ENCODE measurements at places on chromosomes 2 and 18. TPM values are rescaled to one million over a fixed set of nuclear protein-coding genes. Genes with fewer than 3 reads are reported as not detected.
A peak's percentile ranks its signal among the peaks of the same experiment; 100 is the strongest.

Gene INO80C
- polyA plus RNA-seq = 35.9 TPM

Gene IL36B
- not detected for polyA plus RNA-seq

- H3K36me3 ChIP-seq = peaks cover 43% of the 10 kb centered on the region
- H3K27ac ChIP-seq = no peak overlapping the region
- H3K4me1 ChIP-seq = peaks cover 35% of the 10 kb centered on the region
- H3K4me3 ChIP-seq = no peak overlapping the region
- no peak for DNase-seq
Observed at GRCh38 chr2:218582076-218582475, 13.4 kb downstream of the CNOT9 start.

Gene CPO
- 0.33 TPM for polyA plus RNA-seq

DNA sequence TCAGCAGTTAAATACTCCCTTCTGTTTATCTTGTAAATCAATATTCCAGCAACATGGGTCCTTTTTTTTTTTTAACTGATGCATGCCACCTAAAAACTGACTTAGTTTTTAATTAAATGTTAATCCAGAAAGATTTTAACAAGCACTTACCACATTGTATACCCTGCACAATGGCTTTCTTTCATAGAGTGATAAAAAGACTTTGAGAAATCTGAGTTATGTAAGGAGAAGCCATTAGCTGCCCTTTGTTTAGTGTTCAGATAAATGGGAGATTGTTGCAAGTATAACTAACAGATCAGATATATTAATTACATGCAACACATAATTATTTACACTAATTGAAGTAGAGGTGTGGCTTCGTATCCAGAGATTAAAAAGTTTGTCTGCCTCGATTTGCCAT lies 22.7 kb upstream of the NFATC1 start:
- no peaks in the 10 kb centered on the region for H3K27me3 ChIP-seq
- no peak for DNase-seq
- peaks cover 62% of the 10 kb centered on the region for H3K36me3 ChIP-seq
- H3K4me1 ChIP-seq = no peaks in the 10 kb centered on the region
- no peak overlapping the region for H3K27ac ChIP-seq

Gene AKAIN1
- not detected for polyA plus RNA-seq

Gene ORC2
- polyA plus RNA-seq = 6.8 TPM

GRCh38 chr18:5376986-5377385 lies 81.5 kb upstream of the ZBTB14 start:
- DNase-seq = no peak
- no peak overlapping the region for H3K27ac ChIP-seq
- no peaks in the 10 kb centered on the region for H3K36me3 ChIP-seq

- DNase-seq = no peak
- no peak overlapping the region for H3K4me3 ChIP-seq
- H3K4me1 ChIP-seq = peaks cover 7% of the 10 kb centered on the region
- H3K27me3 ChIP-seq = peaks cover 6% of the 10 kb centered on the region
- H3K27ac ChIP-seq = peak overlapping the region; percentile 42
- H3K36me3 ChIP-seq = no peaks in the 10 kb centered on the region
Observed at GRCh38 chr2:109217362-109218086, 88.5 kb downstream of the SH3RF3 start.

Gene KCNIP3
- polyA plus RNA-seq = 4.4 TPM

Gene ERFE
- polyA plus RNA-seq = not detected

Gene UBXN4
- polyA plus RNA-seq = 25.6 TPM

DNA sequence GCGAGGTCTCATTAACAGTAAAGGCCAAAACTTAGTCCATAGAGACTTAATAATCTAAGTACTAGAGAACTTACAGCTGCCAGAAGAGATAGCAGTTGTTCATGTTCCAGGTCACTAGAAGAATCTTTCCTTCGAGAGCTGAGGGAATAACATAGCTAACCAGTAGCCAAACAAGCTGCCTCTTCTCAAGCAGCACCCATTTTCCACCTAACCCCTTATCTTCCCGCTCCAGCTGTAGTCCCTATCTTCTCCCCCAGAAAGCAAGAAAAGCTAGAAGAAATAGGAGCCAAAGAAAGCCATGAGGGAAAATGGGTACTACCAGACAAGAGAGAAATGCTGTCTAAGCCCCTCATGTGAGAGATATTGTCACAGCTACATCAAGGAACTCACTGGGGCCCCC lies 24.0 kb downstream of the SULT1C4 start:
- H3K27ac ChIP-seq = no peak overlapping the region
- no peaks in the 10 kb centered on the region for H3K4me1 ChIP-seq
- H3K27me3 ChIP-seq = no peaks in the 10 kb centered on the region
- no peaks in the 10 kb centered on the region for H3K36me3 ChIP-seq
- no peak overlapping the region for H3K4me3 ChIP-seq
- DNase-seq = no peak

- peaks cover 7% of the 10 kb centered on the region for H3K36me3 ChIP-seq
- peak overlapping the region; percentile 75 for H3K27ac ChIP-seq
- no peak overlapping the region for H3K4me3 ChIP-seq
- no peak for DNase-seq
- H3K4me1 ChIP-seq = peaks cover 12% of the 10 kb centered on the region
Observed at GRCh38 chr2:233430081-233430480, 75.8 kb downstream of the DGKD start.

Gene SLC5A7
- polyA plus RNA-seq = 0.18 TPM

Gene COL6A3
- polyA plus RNA-seq = 23.3 TPM

DNA sequence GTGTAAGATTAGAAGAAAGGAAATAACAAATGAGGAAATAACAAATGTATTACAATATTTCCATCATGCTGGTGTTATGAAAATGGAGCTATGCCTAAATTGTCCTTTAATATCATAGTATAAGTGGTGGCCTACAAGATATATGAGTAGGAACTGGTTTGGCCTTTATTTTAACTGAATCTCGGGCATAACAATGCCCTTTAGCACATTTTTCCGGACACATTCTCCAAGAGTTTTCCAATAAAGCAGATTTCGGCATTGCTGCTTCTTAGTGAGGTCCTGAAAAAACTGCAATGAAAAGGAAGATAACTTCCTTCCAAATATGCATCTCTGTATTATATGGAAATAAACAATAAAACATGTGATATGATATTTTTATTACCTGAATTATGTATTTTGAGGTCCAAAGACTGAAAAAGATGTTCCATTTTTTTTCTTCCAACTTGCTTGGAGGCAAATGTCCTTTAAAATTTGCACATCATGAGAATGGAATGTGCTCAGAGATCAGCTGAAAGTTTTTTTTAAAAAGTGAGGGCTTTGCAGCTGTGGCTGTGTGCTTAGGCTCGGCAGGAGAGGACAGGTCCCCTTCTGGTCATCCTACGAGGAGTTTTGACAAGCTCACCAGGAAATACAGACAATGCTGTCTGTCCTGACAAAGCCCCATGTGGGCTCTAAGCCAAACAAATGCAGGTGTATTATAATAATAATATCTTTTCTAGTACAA lies 132.3 kb upstream of the RND3 start:
- DNase-seq = peak; percentile 39
- peak overlapping the region; percentile 32 for H3K27ac ChIP-seq
- no peaks in the 10 kb centered on the region for H3K36me3 ChIP-seq
- H3K4me1 ChIP-seq = peaks cover 22% of the 10 kb centered on the region
- H3K4me3 ChIP-seq = no peak overlapping the region

Gene ACMSD
- polyA plus RNA-seq = not detected

Gene NGEF
- 4.2 TPM for polyA plus RNA-seq

- no peak overlapping the region for H3K27ac ChIP-seq
- H3K27me3 ChIP-seq = no peaks in the 10 kb centered on the region
- H3K4me3 ChIP-seq = no peak overlapping the region
- no peaks in the 10 kb centered on the region for H3K36me3 ChIP-seq
- DNase-seq = no peak
Observed at GRCh38 chr2:151654891-151655290, 79.4 kb downstream of the NEB start.

Gene ABCG5
- polyA plus RNA-seq = not detected

Gene MYOM1
- polyA plus RNA-seq = 1.2 TPM

DNA sequence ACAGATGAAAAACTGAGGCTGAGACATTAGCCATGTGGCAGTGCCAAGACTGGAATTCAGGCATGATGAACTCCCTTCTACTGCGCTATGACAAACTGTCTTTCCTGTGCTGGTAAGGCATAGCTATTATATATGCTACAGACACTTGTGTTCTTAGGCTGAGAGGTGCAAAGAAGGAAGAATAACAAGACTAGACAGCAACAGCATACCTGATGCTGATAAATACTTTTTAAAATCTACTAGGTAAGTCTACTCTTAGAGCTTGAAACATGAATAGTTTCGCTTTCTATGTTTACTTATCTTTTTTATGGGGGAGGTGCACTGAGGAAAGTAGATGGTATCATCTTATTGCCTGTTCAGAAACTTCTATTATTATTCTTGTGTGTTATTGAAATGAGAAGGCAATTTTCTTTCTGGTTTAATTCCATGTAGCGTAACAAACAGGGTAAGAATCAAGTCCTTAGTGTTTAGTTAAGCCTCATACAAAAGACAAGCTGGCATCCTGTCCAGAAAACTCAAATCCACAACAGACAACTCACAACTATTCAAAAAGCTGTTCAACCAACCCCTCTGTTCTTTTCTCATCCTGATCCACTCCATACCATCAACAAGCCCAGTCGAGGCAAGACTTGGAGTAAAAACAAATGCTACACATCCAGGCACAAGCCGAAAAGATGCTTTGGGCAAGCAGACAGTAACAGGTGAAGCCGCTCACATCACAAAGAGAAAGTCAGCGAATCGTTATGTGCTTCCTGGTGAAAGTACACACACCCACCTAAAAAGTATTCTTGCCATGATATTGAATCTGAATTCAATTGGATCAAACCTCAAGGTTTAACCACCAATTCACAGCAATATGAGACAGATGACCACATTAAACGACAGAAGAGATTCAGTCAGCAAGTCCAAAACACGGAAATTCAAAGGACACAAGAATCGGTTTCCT lies 1.5 kb downstream of the TTC32 start:
- DNase-seq = no peak
- H3K4me3 ChIP-seq = peak overlapping the region; percentile 76
- H3K4me1 ChIP-seq = peaks cover 32% of the 10 kb centered on the region
- H3K27ac ChIP-seq = no peak overlapping the region

GRCh38 chr18:60295674-60296073 lies 76.9 kb downstream of the MC4R start:
- H3K27ac ChIP-seq = no peak overlapping the region
- no peaks in the 10 kb centered on the region for H3K27me3 ChIP-seq
- H3K36me3 ChIP-seq = no peaks in the 10 kb centered on the region
- no peaks in the 10 kb centered on the region for H3K4me1 ChIP-seq
- no peak overlapping the region for H3K4me3 ChIP-seq
- no peak for DNase-seq

All from stomach (tissue), 19 donors.